ENCODE measurements at places on chromosomes 16 and 17.

- no peak for DNase-seq
Observed at GRCh38 chr17:27596566-27597187, 34.3 kb upstream of the LGALS9 start.

- DNase-seq = no peak
Observed at GRCh38 chr16:1647856-1648255, 30.2 kb upstream of the JPT2 start.

DNA sequence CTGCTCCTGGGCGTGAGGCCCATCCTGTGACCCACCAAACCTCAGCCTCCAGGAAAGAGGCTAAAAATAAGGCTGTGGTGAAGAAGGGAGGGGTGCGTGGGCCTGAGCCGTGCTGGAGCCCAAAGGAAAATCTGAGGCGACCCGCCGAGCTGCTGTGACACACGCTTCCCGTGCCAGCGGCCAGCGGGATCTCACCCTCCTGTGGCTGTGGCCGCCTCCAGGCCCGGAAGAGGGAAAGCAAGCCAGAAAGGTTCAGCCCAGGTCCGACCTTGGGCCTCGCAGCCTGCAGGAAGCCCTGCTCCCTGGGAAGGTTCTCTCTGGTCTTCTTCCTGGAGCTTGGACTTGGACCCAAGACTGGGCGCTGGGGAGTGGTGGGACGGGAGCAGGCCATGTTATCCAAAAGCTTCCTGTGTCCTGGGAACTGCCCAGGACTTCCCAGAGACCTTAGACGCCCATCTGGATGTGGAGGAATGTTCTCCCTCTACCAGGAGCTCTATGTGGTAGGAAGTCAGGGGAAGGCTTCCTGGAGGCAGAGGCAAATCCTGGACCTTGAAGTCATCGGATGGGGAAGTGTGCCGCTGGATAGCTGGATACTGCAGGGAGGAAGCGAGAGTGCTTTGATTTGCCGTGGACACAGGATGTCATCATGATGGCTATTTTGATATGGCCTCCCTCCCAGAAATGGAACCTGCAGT lies 11.4 kb downstream of the SPNS2 start:
- no peak for DNase-seq

GRCh38 chr17:44912763-44913544 lies 2.3 kb downstream of the GFAP start:
- DNase-seq = no peak

DNA sequence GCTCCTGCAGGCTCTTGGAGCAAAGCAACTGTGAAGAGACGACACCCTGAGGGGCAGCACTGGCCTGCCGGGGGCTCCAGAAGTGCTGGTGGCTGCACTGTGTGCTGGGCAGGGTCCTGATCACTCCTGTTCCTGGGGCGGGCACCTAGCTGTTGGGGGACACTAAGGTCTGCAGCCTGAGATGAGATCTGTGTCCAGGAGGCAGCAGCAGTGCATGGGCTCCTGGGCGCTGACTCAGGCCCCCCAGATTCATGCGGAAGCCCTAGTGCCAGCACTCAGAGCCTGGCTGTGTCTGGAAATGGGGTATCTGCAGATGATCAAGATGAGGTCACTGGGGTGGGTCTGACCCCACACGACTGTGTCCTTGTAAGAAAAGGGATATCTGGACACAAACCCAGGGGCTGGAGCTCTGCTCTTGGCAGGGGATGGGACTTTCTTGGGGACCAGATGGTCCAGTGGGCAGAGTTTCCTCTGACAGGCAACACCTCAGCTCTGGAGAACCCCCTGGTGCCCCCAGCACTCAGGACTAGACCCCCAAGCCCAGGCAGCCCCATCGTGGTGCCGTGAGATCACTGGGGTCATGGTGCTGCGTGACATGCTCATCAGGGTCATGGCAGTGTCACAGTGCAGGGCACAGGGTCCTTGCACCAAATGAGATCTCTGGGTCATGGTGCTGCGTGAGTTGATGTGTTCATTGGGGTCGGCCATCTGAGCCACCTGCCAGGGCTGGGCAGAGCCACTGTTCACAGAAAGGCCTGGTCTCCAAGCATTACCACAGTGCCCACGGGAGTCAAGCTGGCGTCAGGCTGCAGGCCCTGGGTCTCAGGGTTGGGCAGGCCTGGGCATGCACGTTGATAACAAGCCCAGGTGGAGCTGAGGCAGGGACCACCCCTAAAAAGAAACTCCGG lies 9.5 kb downstream of the FAAP100 start:
- no peak for DNase-seq

- no peak for DNase-seq
Observed at GRCh38 chr16:84024854-84025253, 17.7 kb downstream of the SLC38A8 start.

DNA sequence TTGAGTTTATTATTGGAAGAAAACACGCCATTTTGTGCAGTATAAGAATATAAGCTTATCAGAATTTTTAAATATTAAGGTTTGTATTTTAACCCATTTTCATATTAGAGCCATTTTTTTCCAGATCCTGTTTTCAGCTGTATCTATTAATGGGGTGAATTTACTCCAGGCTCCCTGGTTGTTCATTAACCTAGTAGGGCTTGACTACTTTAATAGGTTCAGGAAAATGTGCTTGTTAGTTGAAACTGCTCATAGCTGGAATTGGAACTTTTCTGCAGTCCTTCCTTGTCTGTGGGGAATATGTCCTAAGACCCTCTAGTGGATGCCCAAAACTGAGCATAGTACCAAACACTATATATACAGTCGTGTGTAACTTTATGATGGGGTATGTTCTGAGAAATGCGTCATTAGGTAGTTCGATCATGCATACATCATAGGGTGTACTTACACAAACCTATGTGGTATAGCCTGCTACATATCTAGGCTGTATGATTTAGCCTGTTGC lies 28.0 kb downstream of the NFAT5 start:
- no peak for DNase-seq

GRCh38 chr17:39744075-39744835 lies 6.5 kb downstream of the GRB7 start:
- DNase-seq = no peak

GRCh38 chr16:56488035-56488434 lies 31.8 kb downstream of the BBS2 start:
- no peak for DNase-seq

- DNase-seq = no peak
Observed at GRCh38 chr16:87366288-87366687, 17.3 kb downstream of the FBXO31 start.

DNA sequence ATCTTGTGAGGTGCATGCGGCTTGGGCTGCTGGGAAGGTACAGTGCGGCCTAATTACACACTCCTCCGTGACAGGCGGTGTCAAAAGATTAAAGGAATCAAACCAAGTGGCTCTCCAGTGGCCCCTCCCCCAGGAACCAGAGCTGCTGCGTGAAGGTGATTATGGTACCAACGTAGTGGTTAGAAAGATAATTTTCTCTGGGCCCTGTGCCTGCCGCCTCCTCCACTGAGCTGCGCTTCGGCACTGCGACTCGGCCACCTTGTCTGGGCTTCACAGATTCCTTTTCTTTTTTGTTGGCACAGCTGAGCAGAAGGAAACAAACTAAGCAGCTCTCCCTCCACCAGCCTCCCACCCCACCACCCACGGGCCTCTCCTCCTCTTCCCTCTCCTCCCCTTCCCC lies 113.2 kb upstream of the SDK2 start:
- no peak for DNase-seq

DNA sequence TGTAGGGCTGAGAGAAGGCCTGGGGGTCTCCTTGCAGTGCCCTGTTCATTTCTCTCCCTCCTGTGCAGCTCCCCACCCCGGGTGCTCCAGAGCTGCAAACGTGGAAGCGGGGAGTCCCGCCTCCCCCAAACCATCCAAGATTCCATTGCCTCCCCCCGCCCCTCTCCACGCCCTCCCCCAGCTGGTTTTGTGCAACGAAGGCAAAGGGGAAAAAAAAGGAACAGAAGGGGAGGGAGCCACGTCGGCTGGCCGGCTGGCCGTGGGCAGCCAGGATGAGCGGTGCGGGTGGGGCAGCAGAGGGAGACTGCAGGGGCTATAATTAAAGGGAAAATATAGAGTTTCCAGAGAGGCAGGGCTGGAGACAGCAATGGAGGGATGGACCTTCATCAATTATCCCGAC lies 1.7 kb upstream of the COL1A1 start:
- DNase-seq = no peak

DNA sequence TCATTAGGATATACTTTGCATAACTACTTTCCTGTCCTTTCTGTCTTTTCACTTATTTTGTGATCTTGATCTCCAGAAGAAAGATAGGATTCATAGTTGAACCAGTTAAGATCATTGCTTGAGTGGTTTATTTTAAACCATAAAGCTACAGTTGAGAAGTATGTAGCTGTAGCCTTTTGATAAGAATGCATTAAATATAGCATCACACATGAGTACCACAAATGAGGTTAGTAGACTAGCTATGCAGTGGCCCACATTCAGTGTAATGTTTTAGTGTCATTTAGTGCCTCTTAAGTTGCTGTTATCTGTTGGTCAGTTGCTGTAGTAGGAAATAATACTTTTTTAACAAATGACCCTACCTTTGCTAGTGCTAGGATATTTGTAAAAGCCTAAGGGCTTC lies 1.3 kb downstream of the NLK start:
- DNase-seq = no peak

DNA sequence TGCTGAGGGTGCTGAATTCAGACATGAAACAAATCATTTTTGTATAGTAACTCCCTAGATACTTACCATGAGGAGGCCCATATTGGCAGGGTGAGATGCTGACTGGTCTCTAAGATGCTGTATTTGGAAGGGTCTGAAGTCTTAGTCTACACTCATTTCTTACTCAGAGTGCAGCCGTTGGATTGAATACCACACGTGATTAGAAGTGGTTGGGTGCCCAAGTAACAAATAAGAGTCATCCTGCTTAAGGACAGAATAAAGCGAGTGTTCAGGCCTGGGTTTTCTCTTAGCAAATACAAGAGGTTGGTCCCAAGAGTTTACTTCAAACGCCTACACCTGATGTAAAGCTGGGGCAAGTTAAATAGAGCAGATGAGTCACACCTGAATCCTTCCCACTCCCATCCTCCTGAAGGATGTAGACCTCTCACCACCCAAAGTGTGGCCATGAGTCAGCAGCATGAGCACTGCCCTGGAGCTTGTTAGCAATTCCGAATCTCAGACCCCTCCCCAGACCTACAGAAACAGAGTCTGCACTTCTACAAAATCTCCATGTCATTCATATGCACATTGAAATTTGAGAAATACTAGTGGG lies 284.6 kb upstream of the CDH5 start:
- DNase-seq = no peak

GRCh38 chr16:85950136-85950918 lies 51.4 kb downstream of the IRF8 start:
- DNase-seq = no peak

GRCh38 chr17:60134396-60135150 lies 15.2 kb upstream of the CA4 start:
- no peak for DNase-seq

DNA sequence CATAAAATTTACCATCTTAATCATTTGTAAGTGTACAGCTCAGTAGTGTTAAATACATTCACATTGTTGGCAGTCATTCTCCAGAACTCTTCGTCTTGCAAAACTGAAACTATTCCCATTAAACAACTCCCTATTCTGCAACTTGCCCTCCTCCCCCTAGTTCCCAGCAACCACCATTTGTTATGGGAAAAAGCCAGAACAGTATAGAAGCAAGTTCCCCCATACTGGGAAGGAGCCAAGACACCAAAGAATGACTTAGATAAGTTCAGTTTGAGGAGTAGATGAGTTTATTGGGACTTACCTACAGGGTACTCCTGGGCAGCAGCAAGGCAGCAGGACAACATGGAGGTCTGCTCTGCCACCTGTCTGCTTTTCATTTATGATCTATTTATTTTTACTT lies 39.3 kb upstream of the TEKT1 start:
- DNase-seq = peak; percentile 2

GRCh38 chr17:20263595-20263994 lies 203.7 kb downstream of the LGALS9B start:
- no peak for DNase-seq

GRCh38 chr17:17391668-17392370 lies 85.0 kb upstream of the MED9 start:
- no peak for DNase-seq

GRCh38 chr17:72972263-72972951 lies 120.1 kb downstream of the SLC39A11 start:
- DNase-seq = no peak

DNA sequence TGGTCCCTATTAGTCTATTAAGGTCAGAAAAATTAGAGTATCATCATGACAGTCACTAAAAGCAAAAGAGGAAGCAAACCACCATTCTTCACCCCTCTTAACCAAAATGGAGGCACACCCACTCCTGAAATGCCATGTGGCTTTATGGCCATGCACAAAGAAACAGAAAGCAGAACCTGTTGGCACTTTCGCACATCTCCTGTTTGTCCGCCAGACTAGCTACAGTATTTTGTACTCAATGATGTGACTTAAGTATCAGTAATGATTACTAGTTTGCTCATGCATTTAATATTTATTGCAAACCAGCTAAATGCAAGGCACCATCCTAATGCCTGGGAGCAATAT lies 70.2 kb upstream of the GNAO1 start:
- no peak for DNase-seq

DNA sequence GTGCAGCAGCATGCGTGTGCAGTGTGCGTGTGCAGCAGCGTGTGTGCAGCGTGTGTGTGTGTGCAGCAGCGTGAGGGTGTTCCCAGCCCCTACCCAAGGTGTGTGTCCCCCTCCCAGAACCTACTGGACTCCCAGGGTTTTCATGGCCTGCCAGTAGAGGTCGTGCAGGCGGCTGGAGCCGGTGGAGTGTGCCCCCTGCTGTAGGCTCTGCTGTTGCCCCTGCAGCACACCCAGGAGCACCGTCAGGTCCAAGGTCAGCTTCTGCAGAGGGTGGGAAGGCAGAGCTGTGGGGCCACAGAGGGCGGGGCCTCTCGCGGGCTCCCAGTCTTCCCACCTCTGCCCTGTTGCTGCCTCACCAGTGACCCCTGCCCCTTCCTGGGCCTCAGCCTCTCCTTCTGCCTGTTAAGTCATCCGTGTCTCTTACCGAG lies 14.9 kb downstream of the MYBBP1A start:
- DNase-seq = no peak

DNA sequence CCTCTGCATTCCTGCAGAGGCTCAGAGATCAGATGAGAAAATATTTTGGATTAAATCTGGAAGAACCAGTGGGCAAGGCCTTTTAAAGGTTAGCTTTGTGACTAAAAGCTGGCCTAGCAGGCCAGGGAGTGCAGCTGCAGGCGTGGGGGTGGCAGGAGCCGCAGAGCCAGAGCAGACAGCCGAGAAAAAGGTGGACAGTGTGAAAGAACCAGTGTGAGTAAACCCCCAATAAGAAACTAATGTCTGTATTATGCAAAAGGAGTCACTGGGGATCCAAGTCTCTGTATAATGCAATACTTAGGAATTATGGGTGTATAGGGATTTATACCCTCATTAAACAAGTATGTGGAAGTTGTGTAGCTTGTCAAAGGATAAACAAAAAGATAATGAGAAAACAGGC lies 21.4 kb upstream of the SPACA3 start:
- no peak for DNase-seq

DNA sequence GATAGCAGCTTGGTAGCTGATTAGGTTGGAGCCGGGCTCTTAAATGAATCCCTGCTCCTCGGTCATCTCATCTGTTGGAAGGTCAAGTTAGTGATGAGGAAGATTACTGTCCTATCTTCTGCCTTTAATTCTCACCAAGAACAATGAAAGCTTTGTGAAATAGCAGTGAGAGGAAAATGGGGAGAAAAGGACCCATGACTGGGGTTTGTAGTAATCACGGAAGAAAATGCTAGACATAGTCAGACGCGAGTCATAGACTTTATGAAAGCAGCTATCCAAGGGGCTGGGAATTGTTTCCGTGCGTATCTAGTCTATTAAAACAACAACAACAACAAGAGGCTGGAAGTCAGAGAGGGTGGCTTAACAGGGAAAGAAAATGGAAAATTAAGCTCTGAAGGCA lies 18.3 kb downstream of the PIK3R5 start:
- no peak for DNase-seq

GRCh38 chr16:8552487-8553221 lies 37.7 kb downstream of the TMEM114 start:
- DNase-seq = no peak
